ENCODE measurements at places on chromosomes 12 and 14.

DNA sequence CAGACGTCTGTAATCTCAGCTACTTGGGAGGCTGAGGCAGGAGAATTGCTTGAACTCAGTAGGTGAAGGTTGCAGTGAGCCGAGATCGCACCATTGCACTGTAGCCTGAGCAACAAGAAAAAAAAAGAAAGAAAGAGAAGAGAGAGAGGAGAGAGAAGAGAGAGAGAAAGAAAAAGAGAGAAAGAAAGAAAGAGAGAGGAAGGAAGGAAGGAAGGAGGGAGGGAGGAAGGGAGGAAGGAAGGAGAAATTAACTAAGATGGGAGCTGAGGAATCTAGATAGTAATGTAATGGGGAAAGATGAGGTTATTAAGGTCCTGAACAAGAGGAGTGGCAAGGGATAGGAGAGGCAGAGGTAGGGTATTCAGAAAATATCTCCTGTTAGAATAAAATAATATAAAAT lies 17.4 kb upstream of the SGPP1 start:
- DNase-seq = no peak

- no peak for DNase-seq
Measured at GRCh38 chr14:101962503-101962874, 1.9 kb upstream of the DYNC1H1 start.

- no peak for DNase-seq
Measured at GRCh38 chr14:73995977-73996378, 23.1 kb downstream of the ENTPD5 start.

DNA sequence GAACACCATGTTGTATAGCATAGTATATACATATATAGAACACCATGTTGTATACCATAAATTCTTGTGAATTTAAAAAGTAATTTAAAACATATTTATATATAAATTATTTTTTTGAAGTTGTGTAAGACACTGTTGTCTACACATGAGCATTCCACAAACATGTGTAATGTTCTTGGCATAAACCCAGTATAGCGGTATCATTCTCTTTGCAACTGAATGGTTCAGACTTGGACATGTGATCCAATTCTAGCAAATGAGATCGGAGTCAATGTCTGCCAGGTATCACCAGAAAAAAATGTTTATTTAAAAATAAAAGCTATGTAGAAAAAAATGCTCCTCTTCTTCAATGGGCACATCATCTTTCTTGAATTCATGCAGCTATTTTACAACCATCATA lies 33.9 kb downstream of the CEP290 start:
- DNase-seq = no peak

DNA sequence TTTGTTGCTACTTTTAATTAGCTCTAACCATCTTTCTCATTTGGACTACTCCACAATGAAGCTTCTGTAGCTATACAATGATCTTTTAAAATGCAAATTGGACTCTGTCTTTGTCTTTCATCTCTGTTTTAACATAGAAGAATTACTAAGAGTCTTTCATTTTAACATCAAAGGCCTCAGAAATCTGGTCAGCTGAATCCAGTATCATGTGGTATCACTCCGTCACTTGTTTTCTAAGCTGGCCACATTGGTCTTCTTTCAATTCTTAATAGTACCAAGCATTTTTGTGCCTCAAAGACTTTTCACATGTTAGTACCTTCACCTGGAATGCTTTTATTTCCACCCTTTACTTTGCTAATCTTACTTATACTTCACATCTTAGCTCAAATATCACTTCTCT lies 95.5 kb upstream of the SLC16A7 start:
- DNase-seq = no peak

GRCh38 chr14:81557146-81557545 lies 23.5 kb upstream of the SEL1L start:
- no peak for DNase-seq

- DNase-seq = no peak
Measured at GRCh38 chr14:96363751-96364336, 518 bp downstream of the GSKIP start.

- DNase-seq = no peak
Measured at GRCh38 chr12:113967368-113967767, 1.2 kb upstream of the RBM19 start.

GRCh38 chr12:92144631-92145480 lies 790 bp downstream of the BTG1 start:
- DNase-seq = no peak

DNA sequence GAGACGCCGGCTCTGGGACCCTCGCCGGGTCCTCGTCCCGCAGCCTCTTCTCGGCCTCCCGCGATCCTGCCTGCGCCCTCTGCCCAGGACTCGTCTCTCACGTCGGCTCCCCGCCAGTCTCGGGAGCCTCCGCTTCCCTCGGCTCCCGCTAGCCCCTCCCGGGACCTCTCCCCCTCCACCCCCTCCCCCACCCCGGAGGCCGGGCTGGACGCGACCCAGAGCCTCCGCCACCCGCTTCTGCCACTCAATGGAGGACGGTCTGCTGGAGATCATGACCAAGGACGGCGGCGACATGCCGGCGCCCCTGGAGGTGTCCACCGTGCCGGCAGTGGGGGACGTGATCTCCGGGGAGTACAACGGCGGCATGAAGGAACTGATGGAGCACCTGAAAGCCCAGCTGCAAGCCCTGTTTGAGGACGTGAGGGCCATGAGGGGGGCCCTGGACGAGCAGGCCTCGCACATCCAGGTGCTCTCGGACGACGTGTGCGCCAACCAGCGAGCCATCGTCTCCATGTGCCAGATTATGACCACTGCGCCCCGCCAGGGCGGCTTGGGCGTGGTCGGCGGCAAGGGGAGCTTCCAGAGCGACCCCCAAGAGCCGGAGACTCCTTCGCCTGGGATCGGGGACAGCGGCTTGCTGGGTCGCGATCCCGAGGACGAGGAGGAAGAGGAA lies 568 bp downstream of the CCDC184 start:
- DNase-seq = no peak

DNA sequence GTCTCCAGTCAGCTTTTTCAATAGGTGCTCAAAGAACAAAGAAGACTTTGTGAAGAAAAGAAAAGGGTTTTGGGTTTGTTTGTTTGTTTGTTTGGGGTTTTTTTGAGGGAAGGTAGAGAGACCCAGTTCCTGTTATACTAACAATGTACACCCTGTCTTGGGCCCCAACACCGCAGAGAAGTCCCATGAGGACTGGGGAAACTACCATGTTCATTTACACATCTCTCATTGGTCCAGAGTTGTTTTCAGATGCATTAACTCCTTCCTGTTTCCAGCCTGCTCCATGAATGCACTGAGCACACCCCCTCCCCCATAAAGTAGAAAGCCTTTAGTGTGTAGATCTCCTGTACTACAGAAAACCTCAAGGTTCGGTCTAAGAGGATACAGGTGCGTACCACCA lies 51.1 kb upstream of the SLC8A3 start:
- DNase-seq = no peak

DNA sequence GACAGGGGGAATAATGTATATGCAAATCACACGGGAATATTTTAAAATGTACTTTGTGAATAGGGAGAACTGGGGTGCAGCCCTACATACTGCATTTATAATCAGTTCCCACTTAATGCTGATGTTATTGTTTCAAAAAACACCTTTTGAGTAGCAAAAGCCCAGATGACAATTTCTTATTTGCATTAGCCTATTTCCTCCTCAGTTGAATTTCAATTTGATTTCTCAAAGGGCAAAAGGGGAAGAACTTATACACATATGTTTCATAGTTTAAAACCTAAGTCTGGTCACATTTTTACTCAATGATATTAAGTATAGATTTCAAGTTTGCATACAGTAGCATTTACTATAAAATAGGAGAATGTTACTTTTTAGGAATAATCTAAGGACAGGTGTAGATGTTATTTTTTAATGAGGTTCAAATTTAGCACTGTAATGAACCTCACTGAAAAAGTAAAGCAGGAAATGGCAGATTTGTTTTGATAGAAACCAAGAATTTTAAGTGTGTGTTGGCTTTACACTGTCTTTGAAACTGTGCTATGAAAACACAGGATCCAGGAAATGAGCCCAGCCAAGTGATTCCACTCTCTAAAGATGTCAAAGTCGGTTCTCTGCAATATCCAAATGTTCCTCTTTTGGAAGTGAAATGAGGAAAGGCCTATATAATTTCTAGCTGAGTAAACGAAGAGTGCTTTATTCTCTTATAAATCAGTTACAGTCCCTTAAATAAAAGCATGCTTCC lies 367.4 kb downstream of the BTG1 start:
- DNase-seq = no peak

- DNase-seq = no peak
Measured at GRCh38 chr12:98733667-98734350, 88.7 kb downstream of the APAF1 start.

DNA sequence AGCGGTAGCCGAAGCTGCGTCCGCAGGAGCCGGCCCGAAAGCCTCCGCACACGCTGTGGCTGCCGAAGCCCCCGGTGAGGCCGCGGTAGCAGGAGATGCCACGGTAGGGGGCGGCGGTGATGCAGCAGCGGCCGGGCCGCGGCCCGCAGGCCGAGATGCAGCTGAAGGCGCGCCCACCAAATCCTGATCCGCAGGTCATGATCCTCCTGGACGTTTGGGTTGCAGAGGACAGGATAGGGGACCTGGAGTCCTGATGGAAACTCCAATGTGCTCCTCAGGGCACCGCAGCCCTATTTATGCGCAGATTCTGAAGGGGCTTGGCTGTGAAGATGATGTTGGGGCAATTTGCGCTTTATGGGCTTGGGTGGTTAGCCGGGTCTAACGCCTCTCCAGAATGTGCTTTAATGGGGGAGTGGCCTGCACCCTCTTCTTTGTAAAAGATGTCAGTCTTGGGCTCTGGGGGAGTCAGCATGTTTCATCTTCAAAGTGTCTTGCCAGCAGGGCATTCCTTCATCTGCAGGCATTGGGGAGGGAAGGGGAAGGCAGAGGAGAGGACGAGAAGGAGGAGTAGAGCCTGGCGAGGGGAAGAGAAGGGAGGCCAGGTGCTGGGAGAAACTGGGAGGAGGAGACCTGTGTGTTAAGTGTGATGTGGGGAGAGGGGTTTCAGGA lies at the start of gene KRT81:
Gene KRT81 (minus strand): TSS at position 268 of the 669 bp plus-strand sequence. CDS start 69 bp downstream, at position 199.
- DNase-seq = no peak

GRCh38 chr14:99676657-99677056 lies 7.4 kb upstream of the CYP46A1 start:
- no peak for DNase-seq

DNA sequence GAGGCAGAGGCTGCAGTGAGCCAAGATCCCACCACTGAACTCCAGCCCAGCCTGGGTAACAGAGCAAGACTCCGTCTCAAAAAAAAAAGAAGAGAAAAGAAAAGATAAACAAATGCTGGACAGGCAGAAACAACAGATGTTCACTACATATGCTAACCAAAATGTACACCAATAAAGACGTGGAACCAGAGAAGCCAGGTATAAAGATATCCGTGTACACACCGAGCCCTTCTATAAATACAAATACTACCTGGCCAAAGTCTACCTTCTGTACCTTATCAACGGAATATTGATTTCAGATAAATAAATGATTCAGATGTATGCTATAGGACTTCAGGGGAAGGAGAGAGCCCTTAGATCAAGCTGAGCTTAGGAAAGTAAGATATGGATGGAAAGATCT lies 10.8 kb upstream of the KRT8 start:
- no peak for DNase-seq

DNA sequence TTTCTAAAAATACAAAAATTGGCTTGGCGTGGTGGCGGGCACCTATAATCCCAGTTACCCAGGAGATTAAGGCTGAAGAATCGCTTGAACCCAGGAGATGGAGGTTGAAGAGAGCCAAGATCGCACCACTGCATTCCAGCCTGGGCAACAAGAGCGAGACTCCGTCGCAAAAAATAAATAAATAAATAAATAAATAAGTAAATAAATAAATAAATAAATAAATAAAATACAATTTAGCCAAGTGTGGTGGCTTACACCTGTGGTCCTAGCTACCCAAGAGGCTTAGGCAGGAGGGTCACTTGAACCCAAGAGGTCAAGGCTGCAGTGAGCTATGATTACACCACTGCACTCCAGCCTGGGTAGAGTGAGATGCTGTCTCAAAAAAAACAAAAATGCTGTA lies 26.5 kb upstream of the SPTSSA start:
- DNase-seq = no peak

DNA sequence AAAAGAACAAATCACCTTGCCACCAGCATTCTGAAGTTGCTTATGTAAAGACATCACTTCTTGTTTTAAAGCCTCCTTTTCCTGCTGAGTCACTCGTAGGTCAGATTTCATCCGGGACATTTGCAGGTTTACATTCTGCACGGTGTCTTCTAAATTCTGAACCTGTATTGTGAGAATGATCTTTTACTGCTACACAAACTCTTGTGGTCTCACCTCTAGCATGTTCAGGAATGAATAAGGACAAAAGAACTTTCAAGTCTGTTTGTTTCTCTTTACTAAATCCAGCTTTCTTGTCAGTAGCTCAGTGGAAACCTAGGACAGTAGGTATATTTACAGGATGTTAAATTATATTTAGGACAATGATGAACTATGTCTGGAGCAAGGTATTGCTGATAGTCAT lies 73.5 kb upstream of the SAV1 start:
- no peak for DNase-seq

GRCh38 chr12:120066341-120066740 lies 50.2 kb downstream of the RAB35 start:
- DNase-seq = no peak

DNA sequence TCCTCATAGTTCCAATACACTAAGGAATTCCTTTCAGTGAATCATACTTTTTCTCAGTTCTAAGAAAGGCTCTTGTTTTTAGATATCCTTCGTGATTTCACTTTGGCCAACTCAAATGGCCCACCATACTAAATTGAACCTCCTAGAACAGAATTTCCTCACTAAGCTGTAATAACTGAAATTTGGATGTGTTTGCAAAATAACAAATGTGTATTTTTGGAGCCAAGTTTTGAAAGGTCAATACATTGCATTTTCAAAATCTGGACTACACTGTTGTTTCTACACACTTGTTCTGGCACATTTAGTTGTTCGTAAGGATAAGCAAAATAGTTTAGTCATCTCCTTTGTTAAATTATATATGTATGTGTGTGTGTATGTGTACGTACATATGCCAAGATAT lies 439.0 kb upstream of the STXBP6 start:
- DNase-seq = no peak

DNA sequence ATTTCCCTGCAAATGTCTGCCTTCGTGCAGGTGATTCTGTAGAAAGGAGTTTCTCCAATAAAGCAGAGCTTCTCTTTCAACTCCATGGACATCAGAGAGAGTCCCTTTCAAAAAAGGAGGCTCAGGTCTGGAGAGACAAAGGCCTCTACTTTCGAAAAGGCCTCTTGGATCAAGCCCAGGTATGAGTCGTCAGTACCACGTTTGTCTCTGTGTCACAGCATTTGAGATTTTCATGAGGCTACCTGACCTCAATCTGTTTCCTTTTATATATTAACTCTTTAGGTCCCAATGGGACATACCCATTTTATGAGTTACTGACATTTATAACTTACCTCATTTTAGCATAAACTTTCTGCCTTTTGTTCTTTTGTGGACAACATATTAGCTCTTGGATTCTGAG lies 290.8 kb downstream of the RPAP3 start:
- no peak for DNase-seq

GRCh38 chr14:61602733-61603077 lies 92.6 kb upstream of the HIF1A start:
- DNase-seq = no peak

Data from iPS DF 19.7 (cell line).